ENCODE measurements at places on chromosomes 5 and 9.

DNA sequence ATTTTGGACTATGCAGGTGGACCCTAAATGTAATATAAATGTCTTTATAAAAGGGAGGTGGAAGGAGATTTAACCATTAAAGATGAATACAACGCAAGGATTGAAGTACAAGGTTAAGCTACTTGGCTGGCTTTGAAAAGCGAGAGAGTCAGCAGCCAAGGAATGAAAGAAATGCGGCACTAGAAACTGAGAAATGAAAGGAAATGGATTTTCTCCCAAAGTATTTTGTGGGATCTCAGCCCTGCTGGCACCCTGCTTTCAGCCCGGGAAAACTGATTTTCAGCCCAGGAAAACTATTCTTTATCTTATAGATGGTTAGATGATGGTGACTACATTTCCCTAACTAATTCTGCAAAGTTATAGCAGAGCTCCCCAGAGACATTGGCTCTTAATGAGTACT is 1349.6 kb upstream of the C9orf72 start:
- DNase-seq, result no peak

- DNase-seq, result no peak
These were observed 160.1 kb upstream of the SPRY4 start for GRCh38 chr5:142484821-142485387.

- DNase-seq, result peak; percentile 89
These were observed 122.9 kb upstream of the SARDH start for GRCh38 chr9:133861086-133861485.

DNA sequence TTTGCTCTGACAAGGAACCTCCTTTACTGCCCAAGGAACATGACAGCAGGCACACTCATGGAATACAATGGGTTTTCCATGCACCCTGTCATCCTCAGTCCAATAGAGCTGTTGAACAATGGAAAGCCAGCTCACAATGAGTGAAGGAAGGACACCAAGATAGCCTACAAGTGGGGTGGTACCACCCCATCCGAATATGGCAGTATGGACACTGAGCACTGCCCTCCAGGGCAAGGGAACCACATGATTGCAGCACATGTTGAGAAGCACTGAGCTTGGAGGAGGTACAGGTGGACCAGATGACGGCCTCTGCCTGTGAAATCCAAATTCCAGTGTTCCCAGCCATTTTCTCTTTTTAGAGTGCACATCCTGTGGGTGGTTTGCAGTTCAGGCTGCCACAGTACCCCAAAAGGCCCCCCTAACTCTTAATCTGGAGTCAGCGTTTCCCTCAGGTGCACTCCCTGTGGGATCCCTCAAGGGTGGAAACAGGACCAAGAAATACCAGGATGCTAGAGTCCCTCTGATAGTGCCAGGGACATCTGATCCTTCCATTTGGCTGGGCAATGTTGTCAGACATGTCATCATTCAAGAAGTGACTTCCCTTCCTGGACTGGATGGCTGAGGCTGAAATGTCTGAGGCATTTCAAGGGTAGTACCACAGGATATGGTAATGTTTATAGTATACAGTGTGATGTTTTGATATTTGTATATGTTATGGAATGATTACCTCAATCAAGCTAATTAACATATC is 48.9 kb downstream of the SMC2 start:
- DNase-seq, result peak; percentile 4

DNA sequence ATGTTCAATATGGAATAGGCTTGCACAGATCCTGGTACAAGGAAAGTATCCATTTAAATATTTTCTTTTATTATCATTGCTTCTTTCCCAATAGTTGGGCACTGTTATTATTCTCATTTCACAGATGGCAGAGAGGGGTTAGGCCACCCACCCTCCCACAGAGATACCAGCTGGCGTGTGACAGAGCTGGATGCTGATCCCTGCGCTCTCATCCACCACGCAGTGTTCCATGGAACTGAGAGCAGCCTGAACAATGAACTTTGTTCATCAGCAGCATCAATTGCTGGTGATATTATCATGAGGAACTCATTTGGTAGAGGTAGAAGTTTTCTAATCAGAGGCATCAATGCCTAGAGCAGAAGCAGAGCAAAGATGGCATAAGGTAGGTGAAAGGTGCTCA is 227.9 kb downstream of the ESM1 start:
- no peak for DNase-seq

GRCh38 chr9:137188086-137188489 is 272 bp downstream of the ANAPC2 start:
- DNase-seq, result no peak

DNA sequence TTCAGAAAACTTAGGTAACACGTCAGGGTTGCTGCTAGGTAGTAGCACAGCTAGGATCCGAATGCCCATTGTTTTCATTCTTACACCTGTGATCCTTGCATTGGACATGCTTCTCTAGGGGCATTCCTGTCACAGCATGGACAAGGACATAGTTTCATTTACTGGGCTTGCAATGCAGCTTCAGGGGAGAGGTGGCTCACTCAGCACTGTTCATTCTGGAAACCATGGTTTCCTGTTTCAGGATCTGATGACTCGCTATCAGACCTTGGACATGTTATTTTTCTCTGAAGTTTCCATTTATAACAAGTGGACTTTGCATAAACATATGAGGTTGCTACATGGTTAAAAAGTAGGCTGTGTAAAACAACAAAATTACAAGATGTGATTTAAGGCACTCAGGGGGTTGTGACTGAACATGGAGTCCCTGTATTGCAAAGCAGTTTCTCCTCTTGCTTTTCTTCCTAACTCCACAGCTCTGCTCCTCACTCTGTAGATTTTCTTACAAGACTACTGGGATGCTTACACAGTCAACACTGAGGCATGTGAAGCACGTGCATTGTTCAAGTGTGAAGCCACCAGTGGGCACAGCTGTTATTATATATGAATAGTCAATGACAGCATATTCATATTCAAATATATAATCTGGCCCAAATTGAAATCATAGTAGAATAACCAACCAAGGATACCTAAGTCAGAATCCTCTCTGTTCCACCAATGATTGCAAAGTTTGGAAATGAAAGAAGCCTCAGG is 66.1 kb upstream of the STK32A start:
- no peak for DNase-seq

GRCh38 chr5:159386028-159386711 is 55.9 kb upstream of the IL12B start:
- DNase-seq, result no peak

- no peak for DNase-seq
These were observed 163.7 kb downstream of the GAPVD1 start for GRCh38 chr9:125425170-125425897.

DNA sequence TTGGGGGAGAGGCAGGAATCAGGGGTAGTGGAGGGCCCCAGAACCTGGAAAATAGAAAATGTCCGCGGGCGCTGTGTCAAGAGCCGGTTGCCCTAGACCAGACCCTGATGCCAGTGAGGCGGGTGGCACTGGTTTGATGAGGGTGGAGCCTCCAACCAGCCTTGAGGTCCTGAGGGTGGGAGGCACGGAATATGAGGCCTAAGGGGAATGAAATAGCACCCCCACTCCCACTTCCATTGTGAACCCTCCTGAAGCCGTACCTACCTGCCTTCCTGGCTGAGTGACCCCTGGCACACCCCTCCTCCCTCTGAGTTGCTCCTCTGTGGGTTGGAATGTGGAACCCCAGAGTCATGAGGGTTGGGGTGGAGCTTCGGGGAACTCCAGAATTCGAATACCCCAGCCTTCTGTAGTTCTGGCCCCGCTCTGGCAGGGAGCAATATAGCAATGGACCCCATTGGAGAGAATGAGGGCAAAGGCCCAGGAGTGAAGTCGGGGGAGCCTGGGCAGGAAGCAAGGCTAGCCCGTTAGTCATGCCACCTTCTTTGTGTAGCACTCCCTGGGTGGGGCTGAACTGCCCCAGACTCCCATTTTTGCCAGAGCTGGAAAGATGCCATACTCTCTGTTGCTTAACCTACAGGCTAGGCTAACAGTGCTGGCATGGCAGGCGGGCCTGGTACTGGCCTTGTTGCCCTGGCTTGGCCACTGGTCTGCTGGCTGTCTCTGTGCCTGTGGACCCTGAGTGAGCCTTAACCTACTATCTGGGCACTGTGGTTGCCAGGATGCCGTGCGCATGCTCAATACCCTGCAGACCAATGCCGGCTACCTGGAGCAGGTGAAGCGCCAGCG is 1.0 kb downstream of the FPGS start:
- peak; percentile 70 for DNase-seq

DNA sequence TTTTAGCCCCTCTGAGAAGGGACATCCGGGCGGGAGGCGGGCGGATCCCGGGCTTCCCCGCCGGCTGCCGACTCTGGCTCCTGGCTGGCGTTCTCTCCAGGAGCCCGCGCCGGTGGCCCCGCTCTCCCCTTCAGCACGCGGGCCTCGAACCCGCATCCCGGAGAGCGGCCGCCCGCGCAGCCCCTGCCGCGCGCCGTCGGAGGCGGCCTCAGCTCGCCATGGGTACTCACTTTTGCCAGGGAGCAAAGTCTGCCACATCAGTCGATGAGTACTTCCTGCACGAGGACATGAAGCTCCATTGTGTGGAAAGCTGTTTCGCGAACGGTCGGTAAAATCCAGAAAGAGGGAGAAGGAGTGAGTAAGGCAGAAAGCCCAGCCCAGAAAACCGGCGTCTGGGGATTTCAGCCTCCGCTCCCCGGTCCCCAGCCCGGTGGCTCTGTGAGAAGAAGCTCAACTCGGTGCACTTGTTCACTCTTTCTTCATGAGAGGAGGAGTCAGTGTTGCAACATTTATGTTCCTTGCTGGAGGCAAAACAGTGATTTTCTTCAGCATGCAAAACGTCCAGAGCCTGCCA is at the start of gene PRLR:
Gene PRLR, minus strand, starts transcription at position 450 of the 574 bp plus-strand sequence. CDS start 140,867 bp downstream, outside the sequence.
- peak; percentile 4 for DNase-seq

- no peak for DNase-seq
These were observed 22.3 kb downstream of the LPCAT1 start for GRCh38 chr5:1501372-1502045.

DNA sequence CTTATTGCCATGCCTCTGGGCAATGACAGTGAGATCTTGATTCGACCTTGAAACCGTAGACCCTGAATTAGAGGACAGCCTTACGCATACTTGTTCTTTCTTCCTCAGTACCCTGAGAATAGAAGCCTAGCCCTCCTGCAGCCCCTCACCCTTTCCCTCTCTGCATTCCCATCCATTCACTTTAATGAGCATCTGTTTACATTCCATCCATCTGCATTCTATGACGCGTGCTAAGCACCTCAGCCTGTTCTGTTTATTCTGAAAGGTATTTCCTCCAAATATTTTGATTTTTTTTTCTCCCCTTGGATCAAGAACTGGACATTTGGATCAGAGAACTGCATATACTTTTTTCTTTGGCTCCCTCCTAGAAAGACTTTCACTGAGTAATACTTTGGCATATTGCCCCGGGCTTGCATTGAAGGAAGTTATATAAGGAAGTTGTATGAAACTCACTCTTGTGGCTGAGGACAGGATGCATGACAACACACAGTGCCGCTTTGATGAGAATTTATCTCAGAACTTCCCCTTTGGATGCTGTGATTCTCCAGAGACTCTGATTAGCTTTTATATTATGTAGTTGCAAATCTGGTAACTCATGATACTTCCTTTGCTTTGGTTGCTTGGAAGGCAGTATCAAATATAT is 15.7 kb downstream of the TMEM8B start:
- DNase-seq, result peak; percentile 94

DNA sequence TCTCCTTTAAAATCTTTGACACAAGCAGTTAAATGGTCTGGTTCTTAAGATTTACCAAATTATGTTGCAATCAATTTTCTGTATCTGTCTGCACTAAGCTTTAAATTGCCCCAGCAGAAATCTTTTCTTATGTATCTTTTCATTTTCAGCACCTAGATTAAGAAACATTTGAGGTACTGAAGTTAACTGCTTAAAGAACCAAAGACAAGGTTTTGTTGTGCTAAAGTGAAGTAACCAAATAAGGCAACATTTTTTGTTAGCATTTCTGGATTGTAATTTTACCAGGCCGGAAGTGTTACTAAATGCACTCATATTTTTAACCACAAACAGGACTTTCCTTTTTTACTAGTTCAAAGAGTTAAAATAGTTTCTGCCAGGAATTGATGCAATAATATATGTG is 24.1 kb upstream of the MTAP start:
- DNase-seq, result peak; percentile 35

GRCh38 chr9:137088121-137088520 is 1.3 kb downstream of the MAN1B1 start:
- no peak for DNase-seq

DNA sequence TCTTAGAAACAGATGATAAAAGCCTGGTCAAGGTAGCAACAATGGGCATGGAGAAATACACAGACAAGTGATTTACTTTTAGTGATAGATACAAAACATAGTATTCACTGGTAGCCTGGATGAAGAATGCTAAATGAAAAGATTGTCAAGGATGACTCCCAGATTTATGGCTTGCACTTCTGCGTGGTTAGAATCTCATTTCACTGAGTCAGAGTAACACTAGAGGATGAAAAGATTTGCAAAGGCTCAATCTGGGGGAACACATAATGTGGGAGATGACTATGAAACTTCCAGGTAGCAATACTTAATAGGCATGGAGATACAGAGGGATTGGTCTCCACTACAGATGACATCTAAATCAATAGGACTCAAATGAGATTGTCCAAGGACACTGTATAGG is 38.4 kb downstream of the AGTPBP1 start:
- no peak for DNase-seq

- no peak for DNase-seq
These were observed 218.7 kb downstream of the DCP2 start for GRCh38 chr5:113195251-113195650.

- DNase-seq, result peak; percentile 13
These were observed 99.5 kb downstream of the GHR start for GRCh38 chr5:42522783-42523182.

- DNase-seq, result peak; percentile 9
These were observed 13.7 kb downstream of the TMEFF1 start for GRCh38 chr9:100486479-100487176.

- no peak for DNase-seq
These were observed 60.4 kb downstream of the MTAP start for GRCh38 chr9:21862871-21863270.

DNA sequence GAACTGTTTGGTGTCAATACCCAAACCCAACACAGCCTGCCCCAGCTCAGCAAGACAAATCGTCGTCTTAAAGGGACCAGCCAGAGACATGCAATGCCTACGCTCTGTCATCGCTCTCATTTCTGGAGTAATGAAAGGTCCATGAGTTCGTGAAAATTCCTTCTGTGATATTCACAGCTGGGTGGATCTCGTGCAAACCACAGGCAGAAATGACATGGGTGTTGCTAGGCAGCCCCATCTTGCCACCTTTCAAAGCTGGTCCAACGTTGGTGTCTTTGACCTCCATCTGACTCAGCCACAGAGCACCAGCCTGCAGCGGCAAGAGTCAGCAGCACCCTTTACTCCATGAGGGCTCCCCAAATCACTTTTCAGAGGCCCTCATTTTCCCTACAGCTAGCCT is 215.3 kb downstream of the SLIT3 start:
- no peak for DNase-seq

- DNase-seq, result no peak
These were observed 482.0 kb downstream of the DTWD2 start for GRCh38 chr5:118506217-118506852.

- DNase-seq, result no peak
These were observed 62.5 kb downstream of the ARHGEF37 start for GRCh38 chr5:149643781-149644180.

DNA sequence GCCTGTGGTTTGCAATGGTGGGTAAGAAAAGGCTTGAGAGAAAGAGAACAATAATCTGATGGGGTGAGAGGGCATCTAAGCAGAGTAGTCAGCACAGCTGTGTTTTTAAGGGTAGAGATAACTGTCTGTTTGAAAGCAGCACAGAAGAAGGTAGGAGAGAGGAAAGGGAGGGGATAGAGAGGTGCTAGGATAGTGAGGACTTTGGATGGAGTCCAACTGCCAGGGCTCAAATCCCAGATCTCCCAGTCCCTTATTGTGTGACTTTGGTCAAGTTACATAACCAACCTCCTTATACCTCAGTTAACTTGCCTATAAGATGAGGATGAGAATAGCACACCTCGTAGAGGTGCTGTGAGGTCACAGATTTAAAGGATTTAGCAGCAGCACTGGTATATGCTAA is 55.6 kb downstream of the GPR21 start:
- DNase-seq, result peak; percentile 28

Measured in hematopoietic multipotent progenitor cell treated with erythropoietin and hydrocortisone succinate and interleukin-3 and kit ligand, for 4 days (in vitro differentiated cells).